ENCODE measurements at places on chromosomes 12 and 14.

GRCh38 chr14:106840991-106841390, 1314.6 kb downstream of the TMEM121 start:
- DNase-seq = no peak

DNA sequence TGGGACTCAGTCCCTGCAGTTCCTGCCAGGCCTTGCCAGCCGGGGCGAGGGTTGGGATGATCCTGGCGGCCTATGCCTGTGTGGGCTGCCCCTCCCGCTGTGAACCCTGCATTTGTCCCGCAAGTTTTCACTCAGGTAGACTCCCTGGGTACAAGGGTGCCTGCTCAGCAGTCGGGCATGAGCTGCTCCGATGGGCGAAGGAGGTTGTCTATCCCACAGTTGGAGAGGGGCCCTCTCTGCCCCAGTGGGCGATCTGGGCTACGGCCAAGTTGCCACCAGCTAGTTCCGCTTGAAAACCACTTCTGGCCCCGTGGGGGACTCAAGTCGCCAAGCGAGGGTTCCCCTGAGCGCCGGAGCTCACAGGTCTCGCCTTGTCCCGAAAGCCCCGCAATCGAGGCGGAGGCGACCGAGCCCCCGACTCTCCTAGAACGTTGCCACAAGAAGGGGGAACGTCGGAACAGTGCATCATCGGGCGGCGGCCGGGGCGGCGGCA, 365 bp upstream of the TPI1 start:
- DNase-seq = peak; percentile 27

DNA sequence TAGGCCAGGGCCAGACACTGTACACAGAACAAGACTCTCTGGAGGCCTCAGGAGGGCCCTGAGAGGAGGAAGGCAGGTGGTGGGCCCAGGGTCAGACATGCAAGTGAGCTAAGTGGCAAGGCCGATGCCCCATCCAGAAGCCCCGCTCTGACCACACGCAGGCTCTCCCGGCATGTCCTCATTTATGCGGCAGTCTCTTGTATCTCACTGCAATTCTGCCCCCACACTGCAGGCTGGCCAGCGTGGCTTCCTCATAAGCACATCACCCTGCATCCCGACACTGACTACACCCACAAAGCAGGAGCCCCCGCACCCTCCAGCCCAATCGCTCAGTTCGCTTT, 17.5 kb downstream of the SSH1 start:
- no peak for DNase-seq

DNA sequence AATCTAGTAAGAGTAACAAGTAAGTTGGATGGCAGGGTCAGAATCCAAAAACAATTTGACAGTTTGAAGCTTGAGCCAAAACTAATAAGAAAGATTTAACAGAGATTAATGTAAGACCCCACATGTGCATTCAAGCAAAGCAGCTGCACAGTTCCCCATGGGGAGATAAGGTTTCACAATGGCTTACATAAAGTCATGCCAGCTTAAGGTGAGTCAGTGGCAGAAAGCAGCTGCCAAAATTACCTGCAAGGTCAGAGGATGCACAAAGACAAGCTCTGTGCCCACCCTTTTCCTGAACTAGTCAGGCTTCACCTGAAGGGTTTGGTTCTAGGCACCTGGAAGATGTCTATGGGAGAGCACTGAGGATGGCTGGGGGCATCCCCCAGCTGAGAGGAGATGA, 36.6 kb upstream of the KRT77 start:
- DNase-seq = no peak

DNA sequence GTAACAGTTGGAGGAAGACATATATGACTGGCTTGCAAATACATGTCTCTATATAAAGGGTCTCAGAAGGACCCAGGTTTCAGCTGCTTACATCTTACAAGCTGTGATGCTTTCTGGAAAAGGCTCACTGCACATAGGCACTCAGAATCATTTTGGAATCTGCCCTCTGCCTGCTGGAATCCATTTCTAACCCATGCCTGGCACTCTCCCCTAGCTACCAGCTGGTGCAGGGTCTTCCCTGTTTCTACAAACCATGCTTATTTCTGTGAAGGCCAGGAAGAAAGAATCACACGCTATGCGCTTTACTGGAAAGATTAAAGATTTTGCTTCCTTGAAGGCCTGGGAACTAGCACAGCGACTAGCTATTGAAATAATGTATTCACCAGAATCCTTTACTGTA, 151.3 kb downstream of the DICER1 start:
- DNase-seq = no peak
